ENCODE measurements at places on chromosomes 11 and 22.
A peak's percentile ranks its signal among the peaks of the same experiment; 100 is the strongest.

DNA sequence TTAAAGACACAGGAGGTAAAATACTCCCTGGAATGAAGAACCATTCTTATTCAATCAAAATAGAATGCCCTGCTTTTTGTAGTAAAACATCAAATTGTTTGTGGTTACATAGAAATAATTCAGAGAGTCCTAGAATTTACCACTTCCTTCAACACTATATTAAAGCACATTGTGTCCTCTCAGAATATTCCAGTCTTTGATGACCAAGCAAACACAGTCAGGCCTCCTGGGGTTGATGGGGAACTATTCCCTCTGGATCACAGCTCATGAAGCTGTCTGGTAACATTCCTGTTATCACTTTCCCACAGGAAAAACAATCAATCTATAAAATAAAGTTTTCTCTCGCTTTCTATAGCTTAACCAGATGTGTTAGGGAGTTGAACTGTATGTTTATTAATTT, 389.3 kb downstream of the KCNA4 start:
- no peak for DNase-seq

DNA sequence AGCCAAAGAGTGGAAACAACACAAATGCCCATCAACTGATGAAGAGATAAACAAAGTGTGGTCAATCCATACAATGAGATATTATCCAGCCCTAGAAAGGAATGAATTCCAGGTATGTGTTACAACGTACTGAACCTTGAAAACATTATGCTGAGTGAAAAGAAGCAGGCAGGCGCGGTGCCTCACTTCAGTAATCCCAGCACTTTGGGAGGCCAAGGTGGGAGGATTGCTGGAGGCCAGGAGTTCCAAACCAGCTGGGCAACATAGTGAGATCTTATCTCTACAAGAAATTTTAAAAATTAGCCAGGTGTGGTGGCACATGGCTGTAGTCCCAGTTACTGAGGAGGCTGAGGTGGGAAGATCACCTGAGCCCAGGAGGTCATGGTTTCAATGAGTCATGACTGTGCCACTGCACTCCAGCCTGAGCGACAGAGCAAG, 24.6 kb upstream of the TESMIN start:
- DNase-seq = no peak

DNA sequence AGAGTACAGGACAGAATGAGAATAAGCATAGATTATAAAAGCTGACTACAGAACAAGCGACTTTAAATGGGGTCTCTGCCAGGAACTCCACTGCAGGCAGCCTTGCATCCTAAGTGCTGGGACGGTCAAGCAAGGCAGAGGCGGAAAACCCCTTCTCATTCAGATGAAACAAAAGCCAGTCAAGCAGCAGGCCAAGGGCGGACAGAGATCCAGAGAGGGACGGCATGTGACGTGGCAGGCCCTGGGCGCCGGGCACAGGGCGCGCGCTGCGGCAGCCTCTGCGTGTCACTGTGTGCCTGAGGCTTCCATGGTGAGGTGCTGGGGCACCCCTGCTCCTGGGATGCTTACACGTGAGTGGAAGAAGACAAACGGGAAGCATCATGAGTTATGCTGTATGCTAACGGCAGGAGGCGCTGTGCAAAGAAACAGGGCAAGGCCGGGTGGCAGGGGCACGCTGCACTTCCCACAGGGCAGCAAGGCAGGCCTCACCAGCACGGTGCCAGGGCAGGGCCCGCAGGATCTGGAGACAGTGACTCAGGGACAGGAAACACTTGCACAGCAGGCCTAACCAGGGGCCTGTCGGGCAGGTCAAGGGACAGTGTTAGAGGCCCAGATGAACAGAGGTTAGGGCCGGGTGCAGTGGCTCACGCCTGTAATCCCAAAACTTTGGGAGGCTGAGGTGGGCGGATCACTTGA, 6.2 kb downstream of the TOLLIP start:
- DNase-seq = peak; percentile 24

DNA sequence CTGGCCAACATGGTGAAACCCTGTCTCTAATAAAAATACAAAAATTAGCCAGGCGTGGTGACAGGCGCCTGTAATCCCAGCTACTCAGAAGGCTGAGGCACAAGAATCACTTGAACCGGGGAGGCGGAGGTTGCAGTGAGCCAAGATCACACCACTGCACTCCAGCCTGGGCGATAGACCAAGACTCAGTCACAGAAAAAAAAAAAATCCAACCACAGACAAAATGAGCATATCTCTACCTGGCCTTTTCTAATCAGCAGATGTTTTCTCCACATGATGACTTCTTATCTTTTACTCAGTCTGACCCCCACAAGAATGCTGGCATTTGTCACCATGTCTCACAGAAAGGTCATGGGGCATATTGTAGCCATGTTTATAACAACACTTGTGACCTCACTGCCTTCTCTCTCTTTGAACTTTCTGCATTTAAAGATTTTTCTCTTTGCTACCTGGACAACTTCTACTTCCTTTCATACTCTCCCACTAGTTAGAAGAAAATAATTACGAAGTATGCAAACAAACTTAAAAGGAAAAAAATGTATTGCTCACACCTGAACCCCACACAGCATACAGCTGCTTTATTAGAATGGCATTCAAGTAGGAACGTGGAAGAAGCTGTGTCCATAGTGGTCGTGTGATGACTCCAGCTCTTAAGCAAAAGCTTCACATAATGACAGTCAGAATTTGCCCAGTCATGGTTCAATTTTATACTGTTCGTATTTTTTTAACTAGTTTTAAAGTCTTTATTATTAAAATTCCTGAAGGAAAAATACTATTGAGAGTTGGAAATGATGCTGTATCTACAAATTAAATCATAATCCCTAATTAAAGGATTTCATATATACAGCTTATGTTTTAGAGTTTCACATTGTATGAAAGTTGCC, 65.4 kb downstream of the ZC3H12C start:
- no peak for DNase-seq

DNA sequence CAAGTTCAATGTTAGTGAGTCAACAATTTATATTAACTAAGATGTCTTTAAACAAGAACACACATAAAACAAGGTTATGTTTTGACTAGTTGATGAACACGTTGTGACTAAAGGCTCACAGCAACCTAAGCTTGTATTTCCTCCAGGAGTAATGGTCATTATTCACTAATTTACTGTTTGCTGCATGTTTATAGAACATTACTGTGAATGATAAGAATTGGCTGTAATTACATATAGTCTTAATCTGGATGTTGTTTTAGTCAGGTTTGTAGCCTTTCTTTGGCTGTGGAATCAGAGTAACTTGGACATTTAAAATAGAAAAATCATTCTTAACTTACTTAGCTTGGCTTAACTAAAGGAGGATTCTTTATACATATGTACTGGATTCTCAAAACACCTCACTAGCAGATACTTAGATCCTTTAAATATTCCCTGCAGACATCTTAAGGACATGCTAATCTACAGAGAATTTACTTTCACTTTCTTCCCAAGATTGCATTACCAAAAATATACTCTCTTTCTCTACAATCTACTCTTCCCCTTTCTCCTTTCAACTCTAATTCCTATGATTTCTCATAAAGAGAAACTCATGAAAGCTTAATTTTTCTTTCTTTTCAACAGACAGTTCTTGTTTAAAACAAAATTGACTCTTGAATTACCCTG, 319.7 kb upstream of the CTSC start:
- DNase-seq = no peak

- DNase-seq = no peak
Measured at GRCh38 chr11:12430351-12430750, 53.0 kb downstream of the PARVA start.

DNA sequence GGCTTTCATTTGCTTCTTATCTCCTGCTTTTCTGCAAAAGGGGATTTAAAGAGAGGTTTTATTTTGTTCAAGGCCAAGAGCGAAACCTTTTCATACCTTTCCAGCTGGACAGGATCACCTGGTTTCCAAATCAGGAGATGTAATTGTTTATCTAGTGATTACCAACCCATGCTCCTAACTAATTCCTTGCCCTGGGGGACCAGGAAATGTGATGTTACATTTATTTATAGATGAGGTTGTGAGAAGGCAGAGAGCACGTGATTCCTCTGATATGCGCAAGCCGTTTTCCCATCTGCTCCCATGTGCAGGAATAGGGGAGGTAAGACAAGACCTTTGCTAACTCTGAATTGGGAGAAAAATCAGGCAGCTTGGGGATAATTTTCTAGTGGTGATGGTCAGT, 507.2 kb upstream of the LARGE1 start:
- DNase-seq = no peak

All from inflammatory macrophage (primary cell).